Aorta (tissue), 5 donors: ENCODE measurements at places on chromosomes 2 and 18.

DNA sequence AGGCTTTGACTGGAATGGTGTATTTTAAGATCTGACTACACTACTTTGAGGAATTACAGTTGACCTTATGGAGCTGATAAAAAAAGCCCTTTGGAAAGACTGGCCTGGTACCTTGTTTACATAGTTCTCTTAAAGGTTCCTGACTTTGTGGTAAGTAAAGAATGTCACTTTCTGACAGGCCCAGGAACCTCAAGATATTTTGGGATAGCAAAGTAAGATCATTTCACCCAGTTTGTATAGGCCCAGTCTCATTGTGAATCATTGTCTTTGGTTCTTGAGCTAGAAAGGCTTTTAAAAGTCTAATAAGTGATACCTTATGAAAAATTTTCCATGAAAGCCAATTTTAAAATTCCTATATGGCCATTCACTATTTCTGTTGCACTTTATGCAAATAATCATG, 316.3 kb upstream of the LRRTM4 start:
- H3K4me3 ChIP-seq: no peak overlapping the region
- H3K27me3 ChIP-seq: no peaks in the 10 kb centered on the region
- H3K4me1 ChIP-seq: no peaks in the 10 kb centered on the region

DNA sequence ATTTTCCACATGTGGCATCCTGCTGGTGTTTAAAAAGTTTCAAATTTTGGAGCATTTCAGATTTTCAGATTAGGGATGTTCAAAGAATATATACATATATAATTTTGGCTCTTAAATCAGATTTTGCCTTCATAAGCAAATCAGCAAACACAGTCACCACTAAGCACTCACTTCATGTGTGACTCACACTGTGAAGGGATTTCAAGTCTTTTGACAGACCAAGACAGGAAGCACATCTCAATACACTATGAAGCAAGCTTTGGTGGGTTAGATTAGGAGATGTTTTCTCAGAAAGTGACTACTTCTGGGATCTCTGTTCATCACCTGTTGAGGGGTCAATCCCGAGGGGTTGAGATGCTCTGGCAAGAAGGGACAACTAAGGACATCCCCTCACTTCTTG, 227.8 kb upstream of the RBBP8 start:
- no peaks in the 10 kb centered on the region for H3K27me3 ChIP-seq
- no peak overlapping the region for H3K27ac ChIP-seq
- no peak overlapping the region for H3K4me3 ChIP-seq
- no peaks in the 10 kb centered on the region for H3K4me1 ChIP-seq
- DNase-seq: no peak

DNA sequence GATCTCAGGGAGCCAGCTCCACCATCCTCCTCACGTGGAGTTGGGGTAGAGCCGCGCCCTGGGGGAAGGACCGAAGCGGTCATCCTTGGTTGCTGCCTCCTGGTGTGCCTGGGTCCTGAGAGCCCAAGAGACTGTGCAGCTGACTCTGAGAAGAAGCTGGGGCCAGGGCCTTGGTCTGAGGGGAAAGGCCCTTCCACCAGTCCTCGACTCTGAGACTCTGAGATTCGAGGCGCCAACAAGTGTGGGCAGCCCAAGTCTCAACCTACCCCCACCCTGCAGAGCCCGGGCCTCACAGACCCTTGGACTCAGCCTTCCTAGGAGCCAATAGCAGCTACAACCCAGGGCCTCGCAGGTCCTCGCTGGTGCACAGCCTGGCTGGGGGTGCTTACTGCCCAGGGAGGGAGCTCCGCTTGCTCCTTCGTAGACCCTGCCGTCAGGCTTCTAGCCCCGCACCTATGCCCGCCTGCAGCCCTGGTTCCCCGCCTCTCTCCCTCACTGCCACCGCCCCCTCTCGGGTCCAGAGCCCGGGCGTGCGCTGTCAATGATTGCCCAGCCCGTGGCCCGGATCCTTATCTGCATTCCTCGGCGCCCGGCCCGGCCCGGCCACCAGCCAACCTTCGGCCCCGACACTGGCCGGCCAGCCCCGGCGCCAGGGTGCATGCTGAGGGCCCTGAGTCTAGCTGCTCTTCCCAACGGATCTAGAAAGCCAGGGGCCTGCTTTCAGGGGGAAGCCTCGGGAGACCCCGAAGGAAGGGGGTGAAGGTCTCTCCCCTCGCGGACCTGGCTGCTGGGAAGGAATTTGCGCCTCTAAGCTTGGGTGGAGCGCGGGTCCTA, 2.0 kb downstream of the IHH start:
- no peaks in the 10 kb centered on the region for H3K4me1 ChIP-seq
- DNase-seq: peak; percentile 90
- no peaks in the 10 kb centered on the region for H3K27me3 ChIP-seq
- no peak overlapping the region for H3K27ac ChIP-seq
- no peak overlapping the region for H3K4me3 ChIP-seq

DNA sequence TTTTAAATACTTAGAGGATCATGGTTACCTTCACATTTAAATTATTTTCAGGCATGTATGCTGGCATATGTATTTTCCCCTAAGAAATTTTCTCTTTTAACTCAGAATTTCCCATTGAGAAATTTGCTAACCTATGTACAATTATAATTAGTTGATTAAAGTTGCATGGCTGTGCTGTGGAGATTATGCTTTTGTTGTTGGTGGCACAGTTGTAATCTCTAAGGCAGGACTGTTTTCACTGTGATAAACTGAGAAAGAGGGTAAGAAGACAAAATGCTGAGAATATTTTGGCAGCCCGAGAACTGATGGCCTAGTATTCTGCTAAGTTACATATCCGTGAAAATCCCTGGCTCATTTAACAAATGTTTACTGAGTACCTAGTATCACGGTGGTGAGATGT, 1.4 kb downstream of the VRK2 start:
- H3K27me3 ChIP-seq: no peaks in the 10 kb centered on the region
- no peak overlapping the region for H3K4me3 ChIP-seq
- H3K4me1 ChIP-seq: peaks cover 3% of the 10 kb centered on the region
- no peak overlapping the region for H3K27ac ChIP-seq
- H3K36me3 ChIP-seq: no peaks in the 10 kb centered on the region

DNA sequence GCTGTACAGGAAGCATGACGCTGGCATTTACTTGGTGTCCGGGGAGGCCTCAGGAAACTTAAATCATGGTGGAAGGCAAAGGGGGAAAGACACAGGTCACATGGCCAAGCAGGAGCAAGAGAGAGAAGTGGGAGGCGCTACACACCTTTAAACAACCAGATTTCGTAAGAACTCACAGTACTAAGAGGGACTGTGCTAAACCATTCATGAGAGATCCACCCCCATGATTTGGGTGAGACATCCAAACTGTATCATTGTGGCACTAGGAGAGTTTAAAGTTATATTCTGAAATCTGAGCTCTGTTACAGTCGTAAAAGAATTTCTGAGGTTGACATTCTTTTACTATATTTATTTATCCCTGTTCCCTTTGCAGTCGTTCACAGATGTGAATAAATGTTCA, 116.6 kb downstream of the ICA1L start:
- no peak overlapping the region for H3K27ac ChIP-seq
- DNase-seq: no peak
- no peaks in the 10 kb centered on the region for H3K27me3 ChIP-seq
- H3K36me3 ChIP-seq: no peaks in the 10 kb centered on the region
- H3K4me1 ChIP-seq: no peaks in the 10 kb centered on the region

GRCh38 chr2:129277585-129277981, 701.9 kb upstream of the RAB6C start:
- no peaks in the 10 kb centered on the region for H3K27me3 ChIP-seq
- no peaks in the 10 kb centered on the region for H3K4me1 ChIP-seq
- DNase-seq: no peak
- no peak overlapping the region for H3K27ac ChIP-seq

DNA sequence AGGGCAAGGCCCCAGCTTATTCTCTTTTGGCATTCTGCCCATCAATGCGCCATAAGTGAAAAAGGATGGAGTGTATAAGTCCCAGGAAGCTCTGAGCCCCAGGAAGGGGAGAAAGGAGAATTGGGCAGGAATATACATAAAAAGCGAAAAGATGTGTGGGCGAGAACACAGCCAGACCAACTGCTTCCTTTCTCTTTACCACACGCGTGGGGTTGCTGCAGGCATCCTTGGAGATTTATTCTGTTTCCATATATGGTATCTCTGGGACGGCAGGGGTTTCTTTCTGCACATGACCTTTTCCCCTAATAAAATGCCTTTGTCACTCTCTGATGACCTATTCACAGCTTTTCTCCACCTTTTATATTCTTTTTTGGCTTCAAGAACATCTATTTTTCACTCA, 440.5 kb downstream of the NBAS start:
- H3K4me3 ChIP-seq: no peak overlapping the region
- no peaks in the 10 kb centered on the region for H3K36me3 ChIP-seq
- no peak for DNase-seq
- H3K27ac ChIP-seq: no peak overlapping the region

- H3K4me3 ChIP-seq: no peak overlapping the region
- H3K27me3 ChIP-seq: no peaks in the 10 kb centered on the region
- no peaks in the 10 kb centered on the region for H3K4me1 ChIP-seq
- no peak overlapping the region for H3K27ac ChIP-seq
- DNase-seq: no peak
These were observed 34.6 kb downstream of the COPS7B start for GRCh38 chr2:231820786-231821303.

DNA sequence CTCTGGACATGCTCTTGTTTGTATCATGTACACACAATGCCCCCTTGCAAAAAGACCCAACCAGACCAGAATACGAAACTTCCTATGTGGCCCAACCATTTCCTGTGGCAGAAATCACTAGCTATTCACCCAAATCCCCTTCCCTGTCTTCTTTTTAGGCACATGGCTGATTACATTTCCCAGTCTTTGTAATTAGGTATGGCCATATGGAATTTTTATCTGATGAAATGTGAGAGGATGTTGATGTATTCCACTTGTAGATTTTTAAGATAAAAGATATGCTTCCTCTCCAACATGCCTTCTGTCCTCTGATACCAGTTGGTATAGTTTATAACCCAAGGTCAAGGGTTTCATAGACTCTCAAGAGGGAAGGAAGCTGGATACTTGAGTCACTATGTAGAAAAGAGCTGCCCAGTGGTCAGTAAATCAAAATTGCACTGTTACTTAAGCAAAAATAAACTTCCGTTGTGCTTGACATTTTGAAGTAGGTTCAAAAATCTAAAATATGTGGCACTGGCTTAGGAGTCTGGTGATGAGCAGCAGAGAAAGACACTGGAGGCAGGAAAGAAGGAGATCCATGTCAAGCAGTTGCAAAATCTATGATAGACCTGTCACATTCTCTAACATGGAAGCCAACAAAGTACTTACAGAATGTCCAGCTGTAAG, 297.4 kb downstream of the SMAD2 start:
- H3K27me3 ChIP-seq: no peaks in the 10 kb centered on the region
- no peaks in the 10 kb centered on the region for H3K4me1 ChIP-seq
- DNase-seq: no peak
- H3K27ac ChIP-seq: no peak overlapping the region
- no peaks in the 10 kb centered on the region for H3K36me3 ChIP-seq

- no peak for DNase-seq
- no peaks in the 10 kb centered on the region for H3K27me3 ChIP-seq
- H3K4me1 ChIP-seq: no peaks in the 10 kb centered on the region
- no peaks in the 10 kb centered on the region for H3K36me3 ChIP-seq
- H3K27ac ChIP-seq: no peak overlapping the region
- H3K4me3 ChIP-seq: no peak overlapping the region
These were observed 100.0 kb upstream of the PKDCC start for GRCh38 chr2:41947701-41948396.

DNA sequence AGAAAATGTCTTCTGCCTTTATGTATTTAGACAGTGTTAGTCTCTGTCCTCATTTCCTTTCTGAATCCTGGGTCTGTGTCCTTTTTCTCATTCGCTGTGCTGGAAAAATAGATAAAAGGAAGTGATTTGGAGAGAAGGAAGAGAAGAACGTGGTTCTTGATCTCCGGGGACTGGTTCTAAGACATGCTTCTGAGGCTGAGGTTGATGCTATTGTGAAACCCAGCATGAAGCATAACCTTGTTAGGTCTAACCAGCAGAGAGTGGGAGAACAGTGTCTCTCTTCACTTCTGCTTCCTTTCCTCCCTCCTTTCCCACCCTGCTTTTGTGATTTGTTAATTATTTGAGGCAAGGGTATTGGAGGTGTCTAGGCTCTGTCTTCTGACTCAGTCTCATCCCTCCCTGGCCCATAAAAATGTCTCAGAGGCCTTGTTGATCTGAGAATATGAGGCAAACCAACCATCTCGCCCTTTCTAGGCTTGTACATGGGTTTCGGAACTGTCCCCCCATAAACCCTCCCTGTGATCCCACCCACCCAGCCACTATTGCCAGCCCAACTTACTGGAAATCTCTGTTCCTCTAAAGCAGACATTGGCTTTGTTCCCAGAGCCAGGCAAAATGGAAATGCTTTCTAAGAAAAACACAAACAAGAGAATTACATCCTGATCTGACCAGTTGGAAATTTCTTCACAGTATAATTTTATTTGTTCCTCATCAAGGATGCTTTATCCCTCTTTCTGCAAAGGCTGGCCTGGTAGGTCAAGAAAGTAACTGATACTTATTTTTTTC, 360.6 kb upstream of the TNP1 start:
- peaks cover 4% of the 10 kb centered on the region for H3K4me1 ChIP-seq
- no peak overlapping the region for H3K4me3 ChIP-seq
- no peaks in the 10 kb centered on the region for H3K27me3 ChIP-seq
- no peaks in the 10 kb centered on the region for H3K36me3 ChIP-seq

- H3K27ac ChIP-seq: no peak overlapping the region
- DNase-seq: no peak
- no peaks in the 10 kb centered on the region for H3K27me3 ChIP-seq
These were observed 163.1 kb downstream of the LAMA1 start for GRCh38 chr18:6954501-6954900.

GRCh38 chr2:145464866-145465265, 944.9 kb upstream of the ZEB2 start:
- H3K27ac ChIP-seq: no peak overlapping the region
- H3K4me3 ChIP-seq: no peak overlapping the region
- DNase-seq: no peak
- H3K36me3 ChIP-seq: no peaks in the 10 kb centered on the region
- H3K27me3 ChIP-seq: no peaks in the 10 kb centered on the region

DNA sequence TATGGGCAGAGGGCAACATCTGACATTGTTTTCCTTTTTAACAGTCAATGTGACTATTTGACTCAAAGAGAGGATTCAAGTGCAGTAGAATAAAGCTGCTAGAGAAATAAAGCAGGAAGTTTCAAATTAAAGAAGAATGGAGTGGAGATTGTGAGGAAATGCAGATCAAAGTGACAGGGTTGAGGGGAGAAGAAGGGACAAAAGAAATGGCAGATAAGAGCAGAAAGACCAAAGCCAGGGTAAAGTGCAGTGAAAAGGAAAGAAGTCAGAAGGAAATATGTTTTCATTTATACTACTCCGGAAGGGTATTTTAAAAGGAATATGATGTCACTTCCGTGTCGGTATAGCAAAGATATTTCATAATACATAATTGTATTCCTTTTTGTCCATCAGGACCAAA, 297.5 kb upstream of the CRIM1 start:
- H3K27ac ChIP-seq: no peak overlapping the region
- no peaks in the 10 kb centered on the region for H3K27me3 ChIP-seq
- no peaks in the 10 kb centered on the region for H3K36me3 ChIP-seq
- H3K4me3 ChIP-seq: no peak overlapping the region
- H3K4me1 ChIP-seq: no peaks in the 10 kb centered on the region

DNA sequence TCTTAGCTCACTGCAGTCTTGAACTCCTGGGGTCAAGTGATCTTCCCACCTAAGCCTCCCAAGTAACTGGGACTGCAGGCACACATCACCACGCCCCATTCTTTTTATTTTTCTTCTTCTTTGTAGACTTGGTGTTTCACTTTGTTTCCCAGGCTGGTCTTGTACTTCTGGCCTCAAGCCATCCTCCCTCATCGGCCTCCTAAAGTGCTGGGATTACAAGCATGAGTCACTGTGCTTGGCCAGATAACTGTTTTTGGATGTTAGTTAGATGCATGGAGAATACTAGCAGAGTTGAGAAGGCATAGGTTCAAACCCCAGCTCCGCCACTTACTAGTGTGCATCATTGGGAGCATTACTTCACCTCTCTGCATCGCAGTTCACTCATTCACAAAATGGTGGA, 88.3 kb downstream of the TXNL1 start:
- H3K4me3 ChIP-seq: no peak overlapping the region
- H3K27me3 ChIP-seq: no peaks in the 10 kb centered on the region
- no peaks in the 10 kb centered on the region for H3K36me3 ChIP-seq
- no peaks in the 10 kb centered on the region for H3K4me1 ChIP-seq
- H3K27ac ChIP-seq: no peak overlapping the region
